ENCODE measurements at places on chromosomes 4 and X. TPM values are rescaled to one million over a fixed set of nuclear protein-coding genes. Genes with fewer than 3 reads are reported as not detected.

DNA sequence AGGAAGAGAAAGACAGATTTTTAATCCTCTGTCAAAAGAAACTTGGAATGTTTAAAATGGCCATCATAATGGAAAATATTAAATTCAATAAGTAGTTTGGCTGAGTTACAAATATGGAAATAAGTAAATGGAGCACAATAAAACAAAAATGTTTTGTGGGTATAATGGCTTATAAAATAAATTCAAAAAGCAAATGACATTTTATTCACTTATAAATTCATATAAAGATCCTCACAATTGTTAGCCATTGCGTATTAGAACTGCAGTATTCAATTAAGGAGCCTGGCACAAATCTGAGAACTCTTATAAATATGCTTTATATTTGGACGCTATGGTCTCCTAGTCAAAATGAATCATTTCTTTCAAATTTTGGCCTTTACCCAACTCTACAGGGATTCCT is 339.0 kb upstream of the PABPC4L start:
- no peak for DNase-seq

- peak; percentile 24 for DNase-seq
Measured at GRCh38 chr4:75844151-75844662, 58.0 kb downstream of the PPEF2 start.

DNA sequence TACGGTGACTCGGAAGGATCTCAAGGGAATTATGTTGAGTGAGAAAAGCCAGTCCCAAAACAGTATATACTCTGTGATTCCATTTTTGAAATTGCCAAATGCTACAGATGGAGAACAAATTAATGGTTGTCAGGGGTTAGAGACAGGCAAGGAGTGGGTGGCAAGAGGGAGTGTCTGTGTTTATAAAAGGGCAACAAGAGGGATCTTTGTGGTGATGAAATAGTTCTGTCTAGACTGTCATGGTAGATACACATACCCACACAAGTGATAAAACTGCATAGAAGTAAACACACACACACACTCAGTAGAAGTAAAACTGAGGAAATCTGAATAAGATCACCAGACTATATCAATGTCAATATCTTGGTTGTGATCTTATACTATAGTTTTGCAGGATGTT is 92.7 kb downstream of the CD99L2 start:
- no peak for DNase-seq

DNA sequence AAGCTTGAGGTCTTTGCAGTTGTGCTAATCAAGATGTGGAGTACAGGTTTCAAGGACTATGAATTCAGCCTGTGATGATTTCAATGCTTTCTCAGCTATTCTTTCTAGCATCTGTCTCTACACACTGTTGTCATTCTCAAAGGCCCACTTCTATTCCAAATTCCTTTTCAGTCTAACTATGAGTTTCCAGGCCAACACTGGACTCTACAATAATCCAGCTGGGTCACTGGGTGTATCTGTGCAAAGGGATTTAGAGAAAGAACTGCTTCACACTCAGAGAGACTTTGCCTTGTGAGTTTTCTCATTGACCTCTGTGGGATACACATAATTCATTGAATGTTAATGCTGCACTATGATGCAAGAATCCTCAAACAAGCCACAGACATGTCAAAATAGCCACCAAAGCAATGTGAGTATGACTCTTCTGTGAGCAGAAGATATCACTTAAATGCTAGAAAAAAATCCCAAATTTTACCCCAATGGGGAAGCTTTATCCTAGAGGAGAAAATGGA is 171.8 kb upstream of the CLNK start:
- no peak for DNase-seq

GRCh38 chrX:148741441-148741840 is 241.0 kb downstream of the AFF2 start:
- no peak for DNase-seq

DNA sequence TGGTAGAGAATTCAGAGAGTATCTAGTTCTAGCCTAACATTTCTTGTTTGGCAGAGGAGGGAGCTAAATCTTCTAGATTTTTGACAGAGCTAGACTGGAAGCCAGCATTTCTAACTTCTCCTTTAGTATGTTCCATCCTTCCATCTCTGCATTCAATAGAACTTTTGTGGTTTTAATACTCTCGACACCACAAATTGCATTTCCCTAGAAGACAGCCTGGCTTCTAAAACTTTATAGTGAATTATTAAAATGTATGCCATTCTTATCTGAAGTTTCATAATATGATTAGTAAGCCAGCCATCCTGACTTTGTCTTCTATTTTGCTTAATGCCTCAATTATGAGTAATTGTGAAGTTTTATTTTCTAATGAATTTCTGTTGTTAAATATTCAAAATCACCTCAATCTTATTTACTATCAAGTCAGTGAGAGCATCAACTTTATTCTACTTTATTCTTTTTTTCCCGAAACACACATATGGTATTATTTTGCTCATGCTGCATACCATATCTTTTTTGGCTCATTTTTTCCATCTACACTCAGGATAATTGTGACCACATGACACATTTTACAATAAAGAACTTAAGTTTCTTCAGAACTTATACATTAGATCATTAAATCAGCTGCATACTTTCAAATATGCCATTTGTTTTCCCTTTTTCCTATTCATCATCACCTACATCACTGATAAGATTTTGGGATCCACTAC is 30.2 kb downstream of the EDNRA start:
- no peak for DNase-seq

GRCh38 chrX:105460376-105460775 is 239.9 kb upstream of the TEX13A start:
- DNase-seq, result no peak

GRCh38 chr4:25843340-25844097 is 19.3 kb downstream of the SEL1L3 start:
- no peak for DNase-seq

- no peak for DNase-seq
Measured at GRCh38 chr4:2300431-2301224, 38.7 kb upstream of the MXD4 start.

DNA sequence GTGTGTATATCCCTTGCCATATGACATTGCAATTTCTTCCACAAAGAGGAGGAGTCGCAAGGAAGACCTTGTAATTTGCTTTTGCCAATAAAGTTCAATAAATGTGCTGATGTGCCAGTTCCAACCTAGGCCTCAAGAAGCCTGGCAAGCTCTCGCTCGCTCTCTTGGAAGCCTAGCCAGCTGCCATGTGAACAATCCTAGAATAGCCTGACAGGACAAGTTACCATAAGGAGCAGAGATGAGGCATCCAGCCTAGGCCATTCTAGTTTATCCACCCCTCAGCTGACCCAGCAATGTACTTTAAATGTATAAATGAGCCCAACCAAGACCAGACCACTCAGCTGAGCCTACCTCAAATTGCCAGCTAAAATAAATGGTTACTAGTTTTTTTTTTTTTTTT is 145.7 kb upstream of the QRFPR start:
- no peak for DNase-seq

GRCh38 chrX:132676561-132677186 is 187.8 kb upstream of the MBNL3 start:
- no peak for DNase-seq

ADH7 gene
- not detected for total RNA-seq

CFAP299 gene
- total RNA-seq, result not detected

RAB40A gene
- 0.88 TPM for total RNA-seq

WDR45 gene
- total RNA-seq, result 41.8 TPM

NAP1L3 gene
- 5.4 TPM for total RNA-seq

SGCB gene
- 21.5 TPM for total RNA-seq

SLITRK4 gene
- 0.27 TPM for total RNA-seq

All from uterus (tissue), 4 donors.